ENCODE measurements at places on chromosomes 5 and 9.

- peak; percentile 34 for DNase-seq
These were observed 34.4 kb upstream of the MRPS30 start for GRCh38 chr5:44774279-44774880.

DNA sequence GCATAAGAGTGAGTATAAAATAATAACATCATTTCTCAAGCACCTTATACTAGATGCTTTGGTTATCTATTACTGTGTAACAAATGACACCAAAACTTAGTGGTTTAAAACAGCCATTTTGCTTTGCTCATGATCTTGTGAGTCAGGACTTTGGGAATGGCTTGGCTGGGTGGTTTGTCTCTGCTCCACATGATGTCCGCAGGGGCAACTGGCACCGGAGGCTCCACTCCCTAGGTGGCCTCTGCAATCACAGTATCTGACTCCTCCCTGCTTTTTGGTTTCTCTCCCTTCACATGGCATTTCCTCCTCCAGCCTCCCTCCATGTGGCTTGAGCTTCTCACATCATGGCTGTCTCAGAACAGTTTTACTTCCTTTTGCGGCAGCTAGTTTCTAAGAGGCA, 259.5 kb downstream of the GAS1 start:
- peak; percentile 4 for DNase-seq

- DNase-seq: no peak
These were observed 40.3 kb upstream of the NSMF start for GRCh38 chr9:137499416-137499815.

DNA sequence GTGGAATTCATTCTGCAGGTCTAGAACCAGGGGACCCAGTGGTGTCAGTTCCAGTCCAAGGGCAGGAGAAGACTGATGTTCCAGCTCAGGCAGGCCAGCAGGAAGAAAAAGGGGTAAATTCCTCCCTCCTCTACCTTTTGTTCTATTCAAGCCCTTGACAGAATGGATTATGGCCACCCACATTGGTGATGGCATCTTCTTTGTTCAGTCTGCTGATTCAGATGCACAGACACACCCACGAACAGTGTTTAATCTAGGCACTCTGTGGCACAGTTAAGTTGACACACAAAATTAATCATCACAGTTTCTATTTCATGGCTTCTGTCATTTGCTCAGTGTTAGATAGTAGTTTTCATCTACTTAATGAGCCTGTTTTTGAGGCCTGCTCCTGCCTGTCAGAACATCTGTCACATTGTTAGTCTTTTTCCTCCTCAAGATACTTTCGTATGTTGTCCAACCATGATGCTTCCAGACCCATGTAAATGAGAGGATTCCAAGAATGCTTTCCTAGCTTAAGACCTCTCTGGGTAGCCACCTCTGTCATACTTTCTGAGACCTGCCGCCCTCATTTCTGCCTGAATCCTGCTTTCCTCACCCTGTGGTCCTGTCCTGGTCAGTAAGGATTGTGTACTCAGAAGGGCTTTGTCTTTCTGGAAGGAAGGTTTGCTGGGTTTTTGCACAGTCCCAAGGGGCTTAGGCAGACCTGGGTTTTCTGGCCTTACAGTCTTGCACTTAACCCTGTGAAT, 72.5 kb downstream of the SPIN1 start:
- DNase-seq: peak; percentile 53

GRCh38 chr5:10307206-10308148, at the start of gene CMBL:
CMBL (minus strand) TSS chr5:10307902; CDS start chr5:10290762, 17,140 bp downstream.
- DNase-seq: peak; percentile 23

GRCh38 chr5:113989913-113990305, 372.0 kb upstream of the KCNN2 start:
- DNase-seq: no peak

GRCh38 chr5:178348356-178349074, 115.9 kb upstream of the PHYKPL start:
- DNase-seq: no peak

All from inflammatory macrophage treated with lipopolysaccharide for 4 hours (primary cell).